ENCODE measurements at places on chromosomes 2 and 18.

GRCh38 chr18:23538870-23539269 lies 35.6 kb downstream of the RMC1 start:
- DNase-seq = no peak

GRCh38 chr2:51526766-51527165 lies 494.8 kb upstream of the NRXN1 start:
- DNase-seq = no peak

DNA sequence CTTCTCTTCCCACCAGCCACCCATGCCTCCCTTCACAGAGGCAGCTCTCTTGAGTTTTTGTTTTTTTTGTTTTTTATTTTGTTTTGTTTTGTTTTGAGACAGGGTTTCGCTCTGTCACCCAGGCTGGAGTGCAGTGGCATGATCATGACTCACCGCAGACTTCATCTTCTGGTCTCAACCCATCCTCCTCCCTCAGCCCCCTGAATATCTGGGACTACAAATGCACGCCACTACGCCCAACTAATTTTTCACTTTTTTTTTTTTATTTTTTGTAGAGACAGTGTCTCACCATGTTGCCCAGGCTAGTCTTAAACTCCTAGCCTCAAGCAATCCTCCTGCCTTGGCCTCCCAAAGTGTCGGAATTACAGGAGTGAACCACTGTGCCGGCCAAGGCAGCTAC lies 161.4 kb downstream of the TRABD2A start:
- no peak for DNase-seq

DNA sequence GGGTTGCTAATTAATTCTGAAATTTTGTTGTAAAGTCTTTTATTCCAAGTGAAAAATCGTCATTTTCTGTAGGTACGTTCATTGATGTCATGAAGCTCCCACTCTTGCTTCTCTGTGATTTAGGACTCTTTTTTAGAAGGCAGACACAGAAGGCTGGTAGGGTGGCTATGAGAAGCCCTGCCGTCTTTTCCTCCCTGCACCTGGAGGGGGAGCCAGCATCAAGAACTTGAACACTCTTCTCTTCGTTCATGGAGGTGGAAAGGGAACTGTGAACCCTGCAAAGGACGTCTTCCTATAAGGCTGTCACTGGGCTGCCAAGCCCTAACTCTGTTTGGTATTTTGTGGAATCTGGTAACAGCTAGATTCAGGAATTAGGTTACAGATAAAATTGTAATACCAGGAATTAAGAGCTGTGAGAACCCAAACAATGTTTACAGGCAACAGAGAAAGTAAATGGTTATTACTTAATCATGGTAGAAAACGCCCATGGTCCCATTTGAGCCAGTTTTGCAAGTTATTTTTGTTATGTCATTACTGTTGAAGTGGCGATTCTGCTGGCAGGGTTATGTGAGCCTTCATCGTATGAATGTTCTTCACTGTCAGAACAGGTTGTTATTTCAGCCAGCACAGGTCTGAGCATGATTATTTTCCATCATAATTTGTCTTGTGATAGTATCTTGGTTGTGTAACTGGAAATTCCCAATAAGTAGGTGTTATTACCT lies 112.2 kb downstream of the OSBPL6 start:
- peak; percentile 44 for DNase-seq

- DNase-seq = no peak
Measured at GRCh38 chr2:2832657-2833056, 501.6 kb upstream of the MYT1L start.
